Cardiac muscle cell (in vitro differentiated cells and primary cell): ENCODE measurements at places on chromosomes 2 and 18.
A peak's percentile ranks its signal among the peaks of the same experiment; 100 is the strongest.

- DNase-seq, result no peak
These were observed 86.9 kb upstream of the COPS8 start for GRCh38 chr2:236998758-236999157.

GRCh38 chr2:77513191-77513590, 9.0 kb downstream of the LRRTM4 start:
- DNase-seq, result no peak

GRCh38 chr2:229261599-229261998, 9.5 kb downstream of the PID1 start:
- no peak for DNase-seq

DNA sequence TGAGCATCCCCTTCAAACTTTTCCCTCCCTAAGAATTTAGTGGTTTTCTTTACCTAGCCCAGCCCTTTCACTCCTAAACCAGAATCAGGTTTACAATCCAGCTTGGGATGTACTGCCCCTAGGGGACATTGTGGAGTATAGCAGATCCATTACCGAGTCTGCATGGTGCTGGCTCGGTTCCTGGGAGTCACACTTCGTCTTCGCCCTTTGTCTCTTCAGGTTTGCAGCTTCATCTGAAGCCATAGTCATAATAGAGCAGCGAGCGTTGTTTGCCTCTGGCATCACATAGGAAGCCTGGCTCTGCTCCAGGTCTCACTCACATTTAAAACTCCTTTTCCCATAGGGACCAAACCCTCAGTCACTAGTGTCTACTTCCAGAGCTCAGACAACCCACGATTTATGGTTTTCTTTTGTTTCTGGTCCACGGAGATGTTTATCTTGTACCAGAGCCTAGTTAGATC, 16.8 kb upstream of the LYPD6 start:
- DNase-seq, result peak; percentile 43

GRCh38 chr2:210630873-210631560, 74.6 kb downstream of the CPS1 start:
- peak; percentile 43 for DNase-seq

DNA sequence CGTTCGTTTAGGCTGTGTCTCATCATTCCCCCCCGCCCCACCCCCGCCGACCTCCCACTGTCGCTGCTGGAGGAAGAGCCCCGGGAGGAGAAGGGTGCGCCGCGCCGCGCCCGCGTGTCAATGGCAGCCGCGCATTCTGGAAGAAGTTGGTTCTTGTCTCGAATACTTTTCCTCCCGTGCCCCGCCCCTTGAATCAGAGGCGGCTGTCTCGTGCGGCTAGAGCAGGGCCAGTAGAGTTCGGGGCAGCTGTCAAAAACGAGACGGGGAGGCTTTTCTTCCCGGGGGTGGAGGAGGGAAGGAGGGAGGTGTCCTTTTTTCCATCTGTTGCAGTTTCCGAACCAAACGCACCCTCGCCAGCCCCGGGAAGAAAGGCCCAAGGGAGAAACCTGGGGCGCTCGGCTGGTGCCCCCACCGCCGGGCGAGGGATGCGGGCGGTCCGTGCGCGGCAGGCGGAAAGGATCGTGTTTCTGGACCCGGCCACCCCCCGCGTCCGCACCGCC, 410 bp upstream of the TGIF1 start:
- DNase-seq, result peak; percentile 83

DNA sequence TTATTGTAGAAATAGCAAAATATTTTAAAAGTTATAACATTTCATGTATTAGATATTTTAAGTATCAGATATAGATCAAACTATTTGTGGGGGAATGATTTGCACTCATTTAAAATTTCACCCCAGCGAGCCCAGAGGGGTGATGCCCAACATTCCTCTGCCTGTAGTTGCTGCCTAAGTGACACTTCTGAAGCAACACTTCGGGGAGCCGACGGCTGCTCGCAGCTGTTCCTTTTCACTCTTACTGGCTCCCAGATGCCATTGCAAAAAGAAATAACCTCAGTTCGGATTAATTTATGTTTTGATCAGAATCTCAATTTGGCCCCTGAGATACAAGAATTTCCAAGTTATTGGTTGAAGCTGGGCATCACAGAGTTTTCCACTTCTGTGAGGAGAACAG, 603.8 kb downstream of the PLCL1 start:
- DNase-seq, result no peak

DNA sequence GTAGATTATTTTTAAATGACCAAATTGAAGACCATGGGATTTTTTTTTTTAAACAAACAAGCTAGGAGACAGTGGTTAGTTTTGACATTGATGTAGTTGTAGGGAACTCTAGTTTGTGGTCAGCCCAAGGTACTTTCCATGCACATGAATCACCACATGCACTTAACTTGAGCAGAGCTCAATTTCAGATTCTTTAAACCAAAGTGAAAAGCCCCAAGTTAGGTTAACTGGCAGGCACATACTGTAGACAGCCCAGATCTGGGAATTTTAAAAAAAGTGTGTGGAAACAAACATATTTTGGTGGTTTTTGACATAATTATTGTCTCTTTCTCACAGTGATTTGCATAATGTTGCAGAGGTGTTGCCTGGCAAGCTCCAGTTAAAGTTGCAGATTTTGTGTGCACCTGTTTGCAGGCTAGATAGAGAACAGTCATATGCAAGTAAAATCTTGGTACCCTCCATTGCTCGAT, 88.4 kb downstream of the BCL2L11 start:
- DNase-seq, result peak; percentile 43

DNA sequence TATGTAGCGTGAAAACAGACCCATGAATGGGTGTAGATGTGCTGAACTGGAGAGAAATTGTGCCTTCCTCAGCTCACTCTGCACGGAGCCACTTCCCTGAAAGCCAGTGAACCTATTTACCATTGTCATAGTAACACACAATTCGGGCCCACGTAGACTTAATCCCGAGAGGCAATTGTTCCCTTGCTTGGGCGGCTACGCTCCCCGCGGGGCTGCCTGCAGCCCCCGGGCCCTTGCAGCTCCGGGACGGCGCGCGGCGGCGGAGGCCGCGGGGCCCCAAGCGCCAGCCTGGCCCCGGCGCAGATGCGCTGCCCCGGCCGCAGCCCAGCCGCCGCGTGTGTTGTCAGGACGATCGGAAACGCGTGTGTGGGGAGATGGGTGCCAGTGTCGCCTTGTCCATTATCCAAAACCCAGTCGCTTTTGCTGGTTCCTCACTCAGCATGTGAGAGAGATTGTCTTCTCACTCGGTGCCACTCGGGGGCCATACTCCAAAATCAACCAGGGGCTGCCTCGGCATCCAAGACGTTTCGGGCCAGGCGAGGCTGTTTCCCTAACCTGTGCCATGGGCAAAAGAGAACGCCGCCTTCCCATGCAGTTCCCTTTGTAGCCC, 17.9 kb upstream of the LRRTM1 start:
- DNase-seq, result no peak

DNA sequence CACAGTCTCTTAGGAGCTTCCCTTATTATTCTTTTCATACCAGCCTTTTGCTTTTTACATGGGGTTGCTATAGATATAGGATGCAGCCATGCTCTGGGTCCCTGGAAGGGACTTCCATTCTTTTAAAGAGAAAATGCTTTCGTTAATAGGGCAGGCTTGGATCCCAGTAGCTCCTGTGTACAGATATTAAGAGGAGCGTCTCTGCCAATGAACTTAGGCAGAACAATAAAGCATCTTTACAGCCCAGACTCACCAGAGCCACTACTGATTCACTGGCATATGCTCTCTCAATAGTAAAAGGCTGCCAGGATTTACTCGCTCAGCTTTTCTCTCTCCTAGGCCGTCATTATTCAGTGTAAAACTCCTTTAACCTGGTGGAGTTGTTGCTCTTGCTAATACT, 1385.4 kb upstream of the PIK3C3 start:
- no peak for DNase-seq

- no peak for DNase-seq
These were observed 113.2 kb downstream of the SH3BP4 start for GRCh38 chr2:235064976-235065375.

GRCh38 chr2:84849271-84849952, 31.5 kb downstream of the TRABD2A start:
- no peak for DNase-seq

GRCh38 chr18:63155169-63155852, 164.3 kb downstream of the BCL2 start:
- peak; percentile 44 for DNase-seq

GRCh38 chr18:79912409-79912991, 39.0 kb downstream of the SLC66A2 start:
- DNase-seq, result no peak

GRCh38 chr18:57533006-57533867, 53.3 kb downstream of the FECH start:
- peak; percentile 16 for DNase-seq

DNA sequence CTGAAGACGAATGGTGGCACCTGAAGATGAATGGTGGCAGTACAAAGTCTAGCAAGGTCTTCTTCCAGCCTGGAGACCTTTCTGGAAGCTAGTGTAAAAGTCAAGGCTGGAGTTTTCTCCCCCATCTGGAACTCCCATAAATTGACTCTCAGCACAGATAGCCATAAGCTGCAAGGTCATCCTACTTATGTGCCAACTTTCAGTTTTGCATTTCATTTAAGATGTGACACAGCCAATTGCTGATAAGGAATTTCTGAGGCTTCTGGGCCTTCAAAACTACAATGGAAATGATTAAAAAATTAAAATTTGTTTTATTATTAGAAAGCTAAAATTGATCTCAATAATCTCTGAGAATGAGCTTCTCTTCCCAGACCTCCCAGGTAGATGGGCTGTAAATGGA, 10.2 kb downstream of the XDH start:
- no peak for DNase-seq

- no peak for DNase-seq
These were observed 26.3 kb upstream of the CRIM1 start for GRCh38 chr2:36329251-36329650.

GRCh38 chr18:35842536-35842935, 129.9 kb upstream of the RMP24 start:
- peak; percentile 25 for DNase-seq

- no peak for DNase-seq
These were observed 120.4 kb downstream of the PDCL3 start for GRCh38 chr2:100683231-100683630.

DNA sequence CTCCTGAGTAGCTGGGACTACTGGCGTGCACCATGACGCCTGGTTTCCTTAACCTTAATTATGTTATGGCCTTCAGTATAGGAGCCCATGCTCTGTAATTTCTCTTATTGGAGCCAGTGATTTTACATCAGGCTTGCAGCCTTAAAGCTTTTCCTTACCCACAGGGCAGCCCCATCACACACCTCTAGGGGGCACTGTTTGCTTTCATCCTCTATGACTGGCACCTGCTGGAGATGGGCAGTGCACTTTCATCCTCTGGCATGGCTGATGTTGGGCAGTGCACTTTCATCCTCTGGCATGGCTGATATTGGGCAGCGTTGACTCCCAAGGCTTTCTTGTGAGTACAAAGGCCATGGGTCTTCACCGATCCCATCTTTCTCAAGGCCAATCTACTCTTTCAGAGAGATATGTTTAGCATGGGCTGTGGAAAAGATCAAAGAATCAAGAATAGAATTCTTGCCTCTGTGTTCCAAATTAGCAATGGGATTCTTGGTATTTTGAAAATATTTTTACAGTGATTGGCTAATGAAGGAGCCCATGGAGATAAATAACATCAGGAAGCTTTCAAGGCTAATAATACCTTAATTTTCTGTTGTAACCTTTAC, 80.7 kb upstream of the MEX3C start:
- DNase-seq, result peak; percentile 62

- no peak for DNase-seq
These were observed 16.2 kb upstream of the MBD2 start for GRCh38 chr18:54240629-54241107.

- no peak for DNase-seq
These were observed 214.1 kb upstream of the STON1 start for GRCh38 chr2:48315896-48316194.

DNA sequence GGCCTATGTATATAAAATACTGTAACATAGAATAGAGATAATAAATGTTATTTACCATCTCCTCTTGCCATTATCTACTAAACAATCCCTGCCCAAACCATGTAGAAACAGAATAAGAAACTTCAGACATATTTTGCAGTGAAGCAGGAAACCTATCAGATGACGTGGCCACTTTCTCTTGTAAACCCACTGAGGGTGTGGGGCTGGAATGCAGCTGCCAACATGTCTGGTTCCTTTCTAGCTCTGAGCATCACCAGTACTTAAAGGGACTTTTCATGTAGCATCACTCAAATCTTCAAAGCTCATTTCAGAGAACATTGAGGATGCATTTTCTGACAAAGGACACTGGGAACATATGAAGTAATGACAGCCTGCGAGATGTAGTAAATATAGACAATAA, 251.8 kb downstream of the LPIN1 start:
- DNase-seq, result no peak

- DNase-seq, result peak; percentile 9
These were observed 818.4 kb upstream of the CDH2 start for GRCh38 chr18:28995319-28995718.

DNA sequence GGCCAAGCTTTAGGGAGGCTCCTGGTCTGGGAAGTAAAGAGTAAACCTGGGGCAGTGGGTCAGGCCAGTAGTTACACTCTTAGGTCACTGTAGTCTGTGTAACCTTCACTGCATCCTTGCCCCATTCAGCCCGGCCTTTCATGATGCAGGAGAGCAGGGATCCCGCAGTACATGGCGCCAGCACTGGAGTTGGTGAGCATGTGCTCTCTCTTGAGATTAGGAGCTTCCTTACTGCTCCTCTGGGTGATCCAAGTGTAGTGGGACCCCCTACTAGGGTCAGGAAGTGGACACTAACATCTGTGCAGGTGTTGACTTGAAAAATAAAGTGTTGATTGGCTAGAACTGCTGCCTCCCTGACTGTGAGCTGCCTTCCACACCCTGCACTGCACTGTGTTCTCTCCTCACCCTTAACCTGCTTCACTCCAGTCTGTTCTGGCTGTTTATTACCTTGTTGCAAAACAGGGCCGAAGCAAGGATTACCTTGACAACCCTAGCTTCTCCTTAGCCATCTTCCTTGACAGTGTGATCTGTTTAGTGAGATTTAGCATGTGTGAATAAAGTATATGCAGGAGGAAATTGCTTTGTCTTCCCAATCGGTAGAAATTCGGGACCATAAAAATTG, 5.2 kb downstream of the RETREG2 start:
- DNase-seq, result no peak

DNA sequence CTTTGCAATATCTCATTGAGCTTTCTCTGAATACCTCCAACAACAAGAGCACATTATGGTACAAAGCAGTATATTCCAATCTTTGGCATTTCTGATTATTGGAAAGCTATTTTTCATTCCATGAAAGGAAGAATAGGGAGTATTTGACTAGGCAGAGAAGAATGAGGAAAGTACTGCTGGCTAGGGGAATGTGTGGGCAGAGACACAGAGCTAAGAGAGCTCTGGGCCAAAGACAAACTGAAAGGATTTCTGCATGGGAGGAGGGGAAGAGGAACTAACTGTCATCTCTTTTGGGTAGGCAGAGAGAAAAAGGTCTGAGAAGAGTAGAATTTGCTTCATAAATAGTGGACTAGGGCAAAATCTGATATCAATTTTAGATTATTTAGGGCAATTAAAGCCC, 150.8 kb downstream of the CCDC85A start:
- peak; percentile 6 for DNase-seq

DNA sequence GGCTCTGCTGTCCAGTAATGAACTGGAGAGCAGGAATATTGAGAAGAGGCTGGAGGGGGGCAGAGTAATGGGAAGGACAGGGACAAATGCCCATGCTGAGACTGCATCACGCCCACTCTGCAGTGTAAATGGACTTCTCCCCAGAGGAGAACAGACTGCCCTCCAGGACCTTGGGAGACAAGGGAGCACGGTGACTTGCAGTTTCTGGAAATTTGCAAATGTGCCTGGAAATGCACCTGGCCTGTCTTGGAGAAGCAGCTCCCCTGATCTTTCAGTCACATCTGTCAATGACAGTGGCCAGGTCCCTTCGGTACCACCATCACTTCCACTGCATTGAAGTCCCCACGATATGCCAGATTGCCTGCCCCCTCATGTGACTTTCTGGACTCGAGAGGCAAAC, 178.7 kb upstream of the SH3BP4 start:
- DNase-seq, result no peak

- peak; percentile 89 for DNase-seq
These were observed 3.1 kb downstream of the ADAM17 start for GRCh38 chr2:9552219-9553178.
